ENCODE measurements at places on chromosomes 13 and 19. TPM values are rescaled to one million over a fixed set of nuclear protein-coding genes. Genes with fewer than 3 reads are reported as not detected.

DNA sequence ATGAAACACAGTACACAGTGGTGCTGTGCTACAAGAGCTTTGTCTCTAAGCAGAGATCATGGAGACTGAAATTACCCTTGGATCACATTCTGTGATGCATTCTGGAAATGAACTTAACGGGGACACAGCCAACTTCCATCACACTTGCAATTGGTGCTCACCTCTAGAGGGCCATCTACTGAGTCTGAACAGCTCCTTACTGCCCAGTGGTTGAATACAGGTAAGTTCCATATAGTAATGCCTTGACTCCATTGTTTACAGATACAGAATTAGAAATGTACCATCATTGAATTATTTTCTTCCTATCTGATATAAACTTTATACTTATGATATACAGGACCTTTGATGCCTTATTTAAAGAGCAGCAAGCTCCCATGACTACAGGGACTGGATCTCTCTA is 686.4 kb downstream of the PCDH9 start:
- no peak for DNase-seq

GRCh38 chr19:4800591-4801081 is 9.1 kb downstream of the FEM1A start:
- DNase-seq, result no peak

DNA sequence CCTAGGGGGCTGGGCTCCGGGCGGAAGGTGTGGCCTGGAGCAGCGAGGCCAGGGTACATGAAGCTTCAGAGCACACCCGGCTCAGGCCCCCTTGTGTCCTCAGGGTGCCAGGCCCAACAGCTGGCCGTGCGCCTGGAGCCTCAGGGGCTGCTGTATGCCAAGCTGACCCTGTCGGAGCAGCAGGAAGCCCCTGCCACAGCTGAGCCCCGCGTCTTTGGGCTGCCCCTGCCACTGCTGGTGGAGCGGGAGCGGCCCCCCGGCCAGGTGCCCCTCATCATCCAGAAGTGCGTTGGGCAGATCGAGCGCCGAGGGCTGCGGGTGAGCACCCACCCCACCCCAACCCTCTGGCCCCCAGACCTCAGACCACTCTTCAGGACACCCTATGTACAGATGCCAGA is 3.2 kb downstream of the SYDE1 start:
- no peak for DNase-seq

The MIA gene
- total RNA-seq, result 2.7 TPM

GRCh38 chr19:53182202-53182601 is 11.0 kb downstream of the ZNF665 start:
- DNase-seq, result no peak

The TSSK6 gene
- 0.33 TPM for total RNA-seq

The CACNA1A gene
- 0.45 TPM for total RNA-seq

Measured in esophagus muscularis mucosa (tissue), 4 donors.